ENCODE measurements at places on chromosomes 16 and 17.

DNA sequence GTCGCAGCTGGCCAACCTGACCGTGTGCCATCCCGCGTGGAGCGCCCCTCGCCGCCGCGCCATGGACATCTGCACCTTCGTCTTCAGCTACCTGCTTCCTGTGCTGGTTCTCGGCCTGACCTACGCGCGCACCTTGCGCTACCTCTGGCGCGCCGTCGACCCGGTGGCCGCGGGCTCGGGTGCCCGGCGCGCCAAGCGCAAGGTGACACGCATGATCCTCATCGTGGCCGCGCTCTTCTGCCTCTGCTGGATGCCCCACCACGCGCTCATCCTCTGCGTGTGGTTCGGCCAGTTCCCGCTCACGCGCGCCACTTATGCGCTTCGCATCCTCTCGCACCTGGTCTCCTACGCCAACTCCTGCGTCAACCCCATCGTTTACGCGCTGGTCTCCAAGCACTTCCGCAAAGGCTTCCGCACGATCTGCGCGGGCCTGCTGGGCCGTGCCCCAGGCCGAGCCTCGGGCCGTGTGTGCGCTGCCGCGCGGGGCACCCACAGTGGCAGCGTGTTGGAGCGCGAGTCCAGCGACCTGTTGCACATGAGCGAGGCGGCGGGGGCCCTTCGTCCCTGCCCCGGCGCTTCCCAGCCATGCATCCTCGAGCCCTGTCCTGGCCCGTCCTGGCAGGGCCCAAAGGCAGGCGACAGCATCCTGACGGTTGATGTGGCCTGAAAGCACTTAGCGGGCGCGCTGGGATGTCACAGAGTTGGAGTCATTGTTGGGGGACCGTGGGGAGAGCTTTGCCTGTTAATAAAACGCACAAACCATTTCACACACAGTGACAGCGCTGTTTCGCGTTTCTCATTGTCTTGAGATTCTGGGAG lies 2.0 kb upstream of the ZACN start:
- DNase-seq, result peak; percentile 50

DNA sequence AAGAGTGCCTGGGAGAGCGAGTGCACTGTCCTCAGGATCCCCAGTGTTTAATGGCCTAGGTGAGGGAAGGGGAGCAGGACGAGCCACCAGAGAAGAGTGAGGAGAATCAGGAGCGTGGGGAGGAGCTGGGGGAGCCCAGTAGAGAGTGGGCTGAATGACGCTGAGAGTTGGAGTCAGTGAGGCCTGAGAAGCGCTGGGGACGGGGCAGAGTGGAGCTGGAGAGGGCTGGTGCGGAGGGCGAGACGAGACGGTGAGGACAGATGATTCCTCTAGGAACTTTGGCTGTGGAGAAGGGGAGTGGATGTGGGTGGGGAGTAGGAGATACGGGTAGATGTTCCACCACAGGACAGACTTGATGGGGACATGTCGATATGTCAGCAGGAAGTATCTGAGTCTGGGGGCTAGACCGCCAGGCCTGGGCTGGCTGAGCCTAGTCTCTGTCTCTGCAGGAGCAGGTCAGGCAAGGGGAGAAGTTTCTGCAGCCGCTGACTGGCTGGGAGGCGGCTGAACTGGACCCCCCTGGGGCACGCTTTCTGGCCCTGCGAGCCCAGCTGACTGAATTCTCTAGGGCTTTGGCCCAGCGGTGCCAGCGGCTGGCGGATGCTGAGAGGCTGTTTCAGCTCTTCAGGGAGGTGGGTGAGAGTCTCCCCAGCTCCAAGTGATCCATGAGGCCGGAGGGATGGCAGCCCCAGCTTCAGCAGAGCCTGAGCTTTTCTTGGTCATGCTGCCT lies 4.7 kb downstream of the PLEKHG4 start:
- DNase-seq, result no peak

DNA sequence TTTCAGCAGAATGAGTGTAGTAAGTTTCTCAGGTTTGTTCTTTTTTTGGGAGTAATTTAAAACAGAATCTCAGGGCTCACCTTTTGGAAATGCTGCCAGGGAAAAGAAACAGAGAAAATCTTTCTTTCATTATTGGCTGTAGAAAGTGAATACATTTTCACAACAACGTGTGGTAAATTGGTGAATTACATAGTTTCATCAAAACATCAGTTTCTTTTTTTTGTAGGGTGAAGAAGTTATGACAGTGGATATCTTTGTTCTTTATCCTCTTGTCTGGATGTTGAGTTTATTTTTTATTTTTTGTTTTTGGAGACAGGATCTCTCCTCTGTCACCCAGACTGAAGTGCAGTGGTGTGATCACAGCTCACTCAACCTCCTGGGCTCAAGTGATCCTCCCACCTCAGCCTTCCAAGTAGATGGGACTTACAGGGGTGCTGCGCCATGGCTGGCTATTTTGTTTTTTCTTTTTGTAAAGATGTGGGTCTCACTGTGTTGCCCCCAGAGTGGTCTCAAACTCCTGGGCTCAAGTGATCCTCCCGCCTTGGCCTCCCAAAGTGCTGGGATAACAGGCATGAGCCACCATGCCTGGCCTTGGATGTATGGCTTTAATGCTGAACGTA lies 2.4 kb downstream of the ZNF267 start:
- DNase-seq, result no peak

GRCh38 chr17:51319186-51319585 lies 58.8 kb downstream of the UTP18 start:
- DNase-seq, result no peak

DNA sequence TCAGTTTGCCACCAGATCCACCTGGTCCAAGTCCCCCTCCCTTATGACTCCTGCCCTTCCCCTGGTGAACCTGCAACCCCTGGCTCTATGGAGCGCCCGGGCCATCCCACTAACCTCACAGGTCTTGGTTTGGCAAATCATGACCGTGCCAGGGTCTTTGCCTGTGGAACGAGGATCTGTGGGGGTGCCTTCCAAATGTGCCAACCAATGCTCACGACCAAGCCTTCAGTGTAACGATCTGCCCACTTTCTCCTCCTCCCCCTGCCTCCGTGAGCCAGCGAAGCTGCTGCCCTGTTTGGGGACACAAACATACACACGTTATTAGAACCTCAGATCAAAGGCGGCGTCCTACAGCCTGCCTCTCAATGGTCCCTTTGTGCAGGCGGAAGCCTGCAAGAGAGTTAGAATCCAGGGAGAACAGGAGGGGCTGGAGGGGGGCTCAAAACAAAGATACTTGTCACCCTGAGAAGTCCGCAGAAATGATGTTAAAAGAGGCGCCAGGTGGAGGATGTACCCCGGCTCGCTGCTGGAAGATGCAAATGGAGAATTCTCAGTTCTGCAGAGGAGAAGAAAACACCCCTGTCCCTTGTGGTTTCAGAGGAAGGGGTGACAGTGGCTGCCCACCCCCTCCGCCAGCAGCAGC lies 9.0 kb upstream of the NKD1 start:
- DNase-seq, result no peak

DNA sequence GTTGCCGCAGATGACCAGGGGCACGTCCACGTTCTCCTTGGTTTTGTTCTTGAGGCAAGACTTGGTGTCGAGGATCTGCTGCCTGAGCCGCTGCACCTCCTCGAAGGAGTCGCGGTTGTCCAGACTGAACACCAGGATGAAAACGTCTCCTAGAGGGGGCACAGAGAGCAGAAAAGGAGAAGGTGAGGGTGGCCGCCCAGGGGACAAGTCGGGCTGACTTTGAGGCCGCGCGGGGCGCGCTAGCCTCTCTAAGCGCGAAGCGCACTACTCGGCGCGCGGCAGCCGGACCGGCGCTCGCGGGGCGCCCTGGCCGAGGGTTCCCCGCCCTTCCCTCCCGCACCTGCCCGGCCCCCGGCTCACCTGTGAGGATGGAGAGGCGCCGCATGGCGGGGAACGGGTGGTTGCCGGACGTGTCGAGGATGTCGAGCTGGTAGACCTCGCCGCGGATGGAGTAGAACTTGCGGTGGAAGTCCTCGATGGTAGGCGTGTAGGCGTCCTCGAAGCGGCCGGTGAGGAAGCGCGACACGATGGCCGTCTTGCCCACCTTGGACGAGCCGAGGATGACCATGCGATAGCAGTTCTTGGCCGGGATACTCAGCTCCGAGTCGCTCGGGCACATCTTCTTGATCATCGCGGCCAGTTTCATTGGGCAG lies 533 bp downstream of the RASD1 start:
- no peak for DNase-seq

DNA sequence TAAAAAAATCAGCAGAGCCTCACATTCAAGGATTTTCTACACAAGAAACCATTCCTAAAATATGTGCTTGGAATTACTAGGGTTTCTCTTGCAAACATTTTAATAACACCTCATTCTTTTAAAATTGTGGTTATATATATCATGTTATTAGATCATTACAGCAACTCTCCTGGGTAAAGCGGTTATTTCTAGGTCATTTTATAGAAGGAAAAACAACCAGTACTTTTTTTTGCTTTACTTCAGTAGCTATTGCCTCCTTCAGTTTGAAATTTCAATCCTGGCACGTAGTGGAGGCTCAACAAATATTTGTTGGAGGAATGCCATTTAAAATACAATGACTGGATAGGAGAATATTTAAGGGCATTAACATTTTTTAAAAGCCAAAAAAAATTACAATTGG lies 220.6 kb downstream of the CDRT15L2 start:
- no peak for DNase-seq

DNA sequence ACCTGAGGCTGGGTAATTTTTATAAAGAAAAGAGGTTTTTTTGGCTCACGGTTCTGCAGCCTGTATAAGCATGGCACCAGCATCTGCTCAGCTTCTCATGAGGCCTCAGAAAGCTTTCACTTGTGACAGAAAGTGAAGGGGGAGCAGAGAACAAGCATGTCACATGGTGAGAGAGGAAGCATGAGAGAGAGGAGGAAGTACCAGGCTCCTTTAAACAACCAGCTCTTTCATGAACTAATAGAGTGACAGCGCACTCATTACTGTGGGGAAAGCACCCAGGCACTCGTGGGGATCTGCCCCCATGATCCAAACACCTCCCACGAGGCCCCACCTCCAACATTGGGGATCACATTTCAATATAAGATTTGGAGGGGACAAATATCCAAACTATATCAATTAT lies 86.8 kb downstream of the USP32 start:
- DNase-seq, result peak; percentile 38

GRCh38 chr16:68404736-68405345 lies 43.5 kb downstream of the SMPD3 start:
- DNase-seq, result no peak

GRCh38 chr16:15617901-15618300 lies 25.1 kb downstream of the MARF1 start:
- DNase-seq, result no peak

- peak; percentile 15 for DNase-seq
These were observed 178.9 kb downstream of the COPRS start for GRCh38 chr17:31680126-31680525.

DNA sequence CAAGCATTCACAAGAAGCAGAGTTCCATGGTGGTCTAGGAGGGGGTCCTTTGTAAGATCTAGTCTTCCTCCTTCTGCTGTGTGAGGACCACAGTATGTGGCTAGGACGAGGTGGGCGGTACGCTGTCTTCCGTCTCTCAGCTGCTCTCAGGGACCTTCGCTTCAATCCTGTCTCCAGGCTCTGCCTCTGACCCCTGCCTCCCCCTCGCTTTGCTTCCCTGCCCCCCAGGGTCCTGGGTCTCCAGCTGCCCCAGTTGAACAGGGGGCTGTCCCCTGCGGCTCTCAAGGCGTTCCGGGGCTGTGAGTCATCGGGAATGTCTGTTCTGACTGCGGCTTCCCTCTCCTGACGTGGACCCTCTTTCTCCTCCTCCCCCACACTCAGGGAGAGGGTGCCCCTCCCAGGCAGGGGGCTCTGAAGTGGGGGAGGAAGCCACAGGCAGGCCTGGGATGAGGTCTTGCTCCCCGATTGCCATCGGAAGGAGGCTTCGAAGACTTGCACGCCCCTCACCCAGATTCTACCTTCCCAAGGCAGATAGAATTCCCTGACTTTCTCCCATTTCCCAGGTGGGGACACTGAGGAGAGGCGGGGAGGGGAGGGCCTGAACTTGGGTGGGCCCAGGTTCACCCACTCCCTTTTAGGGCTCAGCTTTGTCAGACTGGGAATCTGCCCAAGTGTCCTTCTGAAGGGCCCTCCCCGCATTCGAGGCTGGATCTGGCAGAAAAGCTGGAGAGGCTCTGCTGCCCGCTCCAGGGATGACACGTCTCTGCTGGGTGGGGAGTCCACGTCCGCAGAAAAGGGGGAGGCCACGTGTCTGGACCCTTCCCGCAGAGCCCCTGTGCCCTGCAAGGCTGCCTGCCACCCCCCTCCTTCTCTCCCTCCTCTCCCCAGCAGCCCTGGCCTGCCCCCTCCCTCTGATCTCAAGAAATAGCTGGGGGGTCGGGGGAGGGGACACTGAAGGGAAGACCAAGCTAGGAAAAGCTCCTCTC lies 9.1 kb upstream of the COL1A1 start:
- no peak for DNase-seq

DNA sequence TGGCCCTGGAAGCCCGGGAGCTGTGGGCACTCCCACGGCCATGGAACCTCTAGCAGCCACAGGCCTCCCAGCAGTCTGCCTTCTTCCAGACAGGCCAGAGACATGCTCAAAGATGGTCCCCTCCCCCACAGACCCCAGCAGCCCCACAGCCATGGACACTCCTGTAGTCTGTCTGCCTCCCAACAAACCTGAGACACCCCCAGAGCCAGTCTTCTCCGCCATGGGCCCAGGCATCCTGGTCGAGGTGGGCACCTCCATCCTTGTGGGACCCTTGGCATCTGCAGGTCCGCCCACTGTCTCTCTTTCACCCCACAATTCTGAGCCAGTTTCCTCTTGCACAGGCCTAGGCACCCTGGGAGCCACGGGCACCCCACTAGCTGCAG lies 3.1 kb downstream of the KIAA0753 start:
- DNase-seq, result no peak

DNA sequence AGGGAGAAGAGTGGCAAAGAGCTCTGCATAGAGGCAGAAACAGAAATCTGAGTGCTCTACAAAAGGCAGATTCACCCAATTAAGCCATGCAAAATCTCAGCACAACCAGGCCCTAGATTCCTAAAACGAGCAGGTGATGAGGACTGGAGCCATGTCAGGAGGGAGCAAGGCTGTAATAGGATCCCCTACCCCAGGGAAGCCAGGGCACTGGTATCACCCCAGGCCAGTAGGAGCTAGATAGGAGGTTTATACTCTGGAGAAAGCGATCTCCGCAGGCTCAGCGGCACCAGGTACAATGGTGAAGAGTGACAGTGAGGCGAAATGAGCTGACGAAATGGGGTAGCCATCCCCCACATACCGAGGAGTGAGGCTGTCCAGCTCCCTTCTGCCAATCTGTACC lies 171.5 kb downstream of the PARN start:
- no peak for DNase-seq
